NCI-H1417 (cell line): ENCODE measurements at places on chromosomes 16 and 17.

DNA sequence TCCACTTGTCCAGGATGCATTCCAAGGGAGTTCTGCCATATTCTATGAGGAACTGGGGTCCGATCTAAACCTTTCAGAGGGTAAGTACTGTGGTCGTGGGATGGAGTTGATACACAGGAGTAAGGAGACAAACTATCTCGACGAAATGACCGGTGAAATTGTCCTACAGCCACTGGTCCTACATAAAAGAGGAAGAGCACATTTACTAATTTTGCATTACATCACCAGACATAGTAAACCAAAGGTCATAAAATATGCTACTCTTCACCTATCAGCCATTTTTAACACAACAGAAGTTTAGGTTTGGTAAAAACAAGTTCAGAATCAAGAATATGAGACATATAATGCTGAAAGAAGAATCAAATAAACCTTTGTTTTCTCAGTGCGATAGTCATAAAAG, 8.1 kb downstream of the HSF5 start:
- no peak for DNase-seq

- no peak for DNase-seq
These were observed 106.8 kb downstream of the METRNL start for GRCh38 chr17:83186226-83186625.

GRCh38 chr16:1775006-1775845, 2.3 kb upstream of the MRPS34 start:
- DNase-seq = no peak

DNA sequence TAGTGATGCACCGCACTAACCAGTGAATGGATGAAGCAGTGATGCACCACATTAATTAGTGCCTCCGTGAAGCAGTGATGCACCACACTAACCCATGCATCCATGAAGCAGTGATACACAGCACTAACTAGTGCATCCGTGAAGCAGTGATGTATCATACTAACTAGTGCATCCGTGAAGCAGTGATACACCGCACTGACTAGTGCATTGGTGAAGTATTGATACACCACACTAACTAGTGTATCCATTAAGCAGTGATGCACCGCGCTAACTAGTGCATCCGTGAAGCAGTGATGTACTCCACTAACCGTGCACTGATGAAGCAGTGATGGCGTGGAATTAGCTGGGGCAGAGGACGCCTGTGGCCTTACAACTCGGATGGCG, 80.6 kb upstream of the NKD1 start:
- no peak for DNase-seq

- no peak for DNase-seq
These were observed 21.2 kb upstream of the LGALS9 start for GRCh38 chr17:27609611-27610303.

DNA sequence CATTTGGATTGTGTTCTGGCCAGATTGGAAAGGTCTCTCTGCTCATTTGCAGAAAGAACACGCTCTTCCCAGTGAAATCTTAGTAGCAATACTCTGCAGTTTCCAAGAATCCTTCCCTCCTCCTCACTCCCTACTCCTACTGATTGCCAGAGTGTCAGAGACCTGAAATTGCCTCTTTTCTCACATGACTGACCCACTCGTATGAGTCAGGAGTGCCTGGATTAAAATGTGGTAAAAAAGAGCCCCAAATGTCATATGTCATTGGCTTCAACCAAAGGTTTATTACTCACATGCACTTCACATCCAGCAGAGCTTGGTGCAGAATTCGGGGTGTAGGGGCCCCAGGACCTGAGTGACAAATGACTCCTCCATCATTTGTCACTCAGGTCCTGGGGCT, 39.7 kb upstream of the IRX3 start:
- no peak for DNase-seq

- DNase-seq = no peak
These were observed 14.2 kb downstream of the FAM83G start for GRCh38 chr17:18990331-18990730.

GRCh38 chr17:62675260-62675659, 47.8 kb downstream of the MRC2 start:
- peak; percentile 24 for DNase-seq

DNA sequence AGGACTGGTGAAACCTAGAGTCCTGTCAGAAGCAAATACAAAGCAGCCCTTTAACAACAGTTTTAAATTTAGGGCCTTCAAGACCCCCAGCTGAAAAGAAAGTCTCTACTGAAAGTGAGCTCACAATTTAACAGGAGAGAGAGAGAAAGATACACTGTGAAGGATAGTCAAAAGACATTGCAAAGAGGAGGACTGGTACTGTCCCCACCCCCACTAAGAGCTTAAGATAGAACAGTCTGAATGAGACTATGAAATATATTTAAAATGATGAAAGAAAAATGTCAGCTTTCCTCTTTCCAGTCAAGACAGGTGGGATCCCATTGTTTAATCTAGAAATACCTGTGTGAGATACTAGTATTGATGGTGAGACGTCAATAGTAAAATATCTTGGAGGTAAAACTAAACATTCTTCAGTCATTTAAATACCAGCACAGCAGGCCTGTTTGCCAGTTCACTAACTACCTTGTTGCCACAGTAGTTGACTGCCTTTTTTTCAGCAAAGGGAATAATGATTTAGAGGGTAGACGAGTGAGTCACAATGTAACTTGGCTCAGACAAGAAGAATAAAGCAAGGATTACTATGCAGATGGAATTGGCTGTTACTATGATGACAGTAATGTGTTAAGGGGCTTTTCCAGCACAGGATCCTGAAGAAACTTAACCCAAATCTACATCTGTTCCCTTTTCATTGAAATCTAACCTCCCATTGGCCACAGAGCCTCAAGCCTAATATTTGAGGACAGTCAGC, 47.2 kb upstream of the RASL10B start:
- DNase-seq = no peak

- no peak for DNase-seq
These were observed 3.1 kb downstream of the CACNB1 start for GRCh38 chr17:39194089-39194984.

- DNase-seq = no peak
These were observed 21.6 kb downstream of the C17orf58 start for GRCh38 chr17:67974598-67975066.

GRCh38 chr17:45131616-45132319, 547 bp downstream of the PLCD3 start:
- DNase-seq = peak; percentile 55

DNA sequence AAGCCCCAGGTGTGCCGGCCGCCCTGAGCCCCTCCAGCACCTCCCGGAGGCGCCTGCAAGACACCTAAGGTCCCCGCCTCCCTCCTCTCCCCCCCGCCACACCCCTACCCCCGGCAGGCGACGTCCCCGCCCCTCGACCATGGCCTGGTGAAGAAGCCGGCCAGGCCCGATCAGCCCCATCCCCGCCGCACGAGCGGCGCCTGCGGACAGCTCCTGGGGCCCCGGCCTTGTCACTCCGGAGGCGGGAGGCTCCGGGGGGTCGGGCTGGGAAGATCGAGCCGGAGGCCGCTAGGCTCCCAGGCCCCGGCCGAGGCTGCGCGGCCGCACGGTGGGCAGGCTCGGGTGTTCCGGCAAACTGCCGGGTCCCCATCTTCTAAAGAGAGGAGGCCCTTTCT, 405 bp upstream of the ACE start:
- DNase-seq = peak; percentile 44

GRCh38 chr17:66776999-66777688, 57.8 kb upstream of the CACNG5 start:
- DNase-seq = no peak

DNA sequence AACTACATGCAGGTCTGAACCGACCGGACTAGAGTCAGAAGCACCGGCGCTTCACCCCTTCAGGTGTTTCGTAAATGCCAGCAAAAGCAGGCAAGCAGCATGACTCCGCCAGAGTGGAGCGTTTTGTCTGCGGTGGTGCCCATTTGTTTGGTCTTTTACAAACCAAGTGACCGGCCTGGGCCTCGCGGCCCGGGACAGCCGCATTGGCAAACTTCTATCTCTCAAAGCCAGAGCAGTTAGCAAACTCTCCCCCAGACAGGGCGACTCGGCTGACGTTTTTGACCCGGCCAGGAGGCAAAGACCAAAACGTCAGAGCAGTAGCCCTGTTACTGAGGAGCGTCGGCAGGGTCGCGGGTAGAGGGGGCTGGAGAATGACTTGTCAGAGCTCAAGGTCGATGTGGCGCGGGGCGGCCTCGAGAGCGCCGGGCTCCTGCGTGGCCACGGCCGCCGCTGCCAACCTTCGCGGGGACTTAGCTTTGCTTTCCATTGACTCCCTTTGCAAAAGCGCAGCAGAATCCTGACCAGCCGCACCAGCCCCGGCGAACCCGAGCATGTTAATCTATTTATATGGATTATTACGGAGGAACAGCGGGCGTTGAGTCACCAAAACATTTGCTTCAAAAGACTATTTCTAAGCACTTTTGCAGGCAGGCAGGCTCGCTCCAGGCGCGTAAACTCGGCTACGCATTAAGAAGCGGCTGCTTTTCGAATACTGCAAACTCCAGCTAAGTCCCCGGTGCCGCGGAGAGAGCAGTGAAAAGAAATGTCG, 763 bp upstream of the SOX9 start:
- DNase-seq = peak; percentile 83

- DNase-seq = no peak
These were observed 121.0 kb upstream of the TOB1 start for GRCh38 chr17:50986989-50987660.

- no peak for DNase-seq
These were observed 10.1 kb upstream of the CA4 start for GRCh38 chr17:60139438-60140285.
